ENCODE measurements at places on chromosomes 16 and 17.
A peak's percentile ranks its signal among the peaks of the same experiment; 100 is the strongest.

DNA sequence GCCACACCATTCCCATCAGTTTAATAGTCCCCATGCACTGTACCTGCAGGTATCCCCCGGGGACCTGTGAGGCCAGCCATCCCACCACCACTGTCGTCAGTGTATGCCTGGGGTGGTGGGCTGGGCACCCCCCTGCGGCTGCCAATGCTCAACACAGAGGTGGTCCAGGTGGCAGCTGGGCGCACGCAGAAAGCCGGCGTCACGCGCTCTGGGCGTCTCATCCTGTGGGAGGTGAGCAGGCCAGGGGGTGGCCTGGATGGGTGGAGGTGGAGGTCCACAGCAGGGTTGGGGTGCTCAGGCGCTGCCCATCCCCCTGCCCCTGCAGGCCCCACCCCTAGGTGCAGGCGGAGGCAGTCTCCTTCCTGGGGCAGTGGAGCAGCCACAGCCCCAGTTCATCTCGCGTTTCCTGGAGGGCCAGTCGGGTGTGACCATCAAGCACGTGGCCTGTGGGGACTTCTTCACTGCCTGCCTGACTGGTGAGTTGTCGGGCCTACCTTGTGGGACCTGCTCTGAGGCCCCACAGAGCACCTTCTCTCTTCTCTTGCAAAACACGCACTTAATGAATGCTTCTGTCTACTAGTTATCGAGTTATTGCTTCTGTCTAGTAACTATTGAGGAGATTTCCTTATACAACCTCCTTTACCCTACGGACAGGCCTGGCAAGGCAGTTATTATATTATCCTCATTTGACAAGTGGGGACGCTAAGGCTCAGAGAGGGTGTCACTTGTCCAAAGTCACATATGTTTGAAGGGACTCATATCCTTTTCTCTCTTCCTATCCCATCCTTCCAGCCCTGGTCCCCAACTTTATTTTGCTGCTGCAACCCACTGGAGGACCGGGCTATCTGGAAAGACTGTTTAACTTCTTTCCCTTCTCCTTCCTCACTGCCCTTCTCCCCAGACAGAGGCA, 5.8 kb upstream of the TRAF4 start:
- DNase-seq: no peak

GRCh38 chr16:70660672-70661350, 14.5 kb downstream of the IL34 start:
- DNase-seq: no peak

DNA sequence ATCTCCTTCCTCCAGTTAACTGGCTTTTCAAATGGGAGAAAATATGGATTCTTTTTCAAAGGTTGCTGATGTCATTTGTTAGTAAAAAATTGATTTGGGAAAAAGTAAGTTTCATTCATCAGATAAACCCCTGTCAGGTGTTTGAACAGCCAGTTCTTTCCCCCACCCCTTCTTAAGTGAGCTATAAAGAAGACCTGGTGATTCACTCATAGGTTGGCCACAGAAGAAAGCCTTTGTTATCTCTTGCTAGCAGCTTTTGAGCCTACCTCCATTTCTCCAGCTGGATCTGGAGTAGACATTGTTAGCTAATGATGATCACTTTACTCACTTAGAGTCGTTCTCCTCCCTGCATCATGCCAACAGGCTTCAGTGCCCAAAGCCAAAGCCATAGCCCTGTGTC, 63.0 kb downstream of the NLK start:
- DNase-seq: no peak

DNA sequence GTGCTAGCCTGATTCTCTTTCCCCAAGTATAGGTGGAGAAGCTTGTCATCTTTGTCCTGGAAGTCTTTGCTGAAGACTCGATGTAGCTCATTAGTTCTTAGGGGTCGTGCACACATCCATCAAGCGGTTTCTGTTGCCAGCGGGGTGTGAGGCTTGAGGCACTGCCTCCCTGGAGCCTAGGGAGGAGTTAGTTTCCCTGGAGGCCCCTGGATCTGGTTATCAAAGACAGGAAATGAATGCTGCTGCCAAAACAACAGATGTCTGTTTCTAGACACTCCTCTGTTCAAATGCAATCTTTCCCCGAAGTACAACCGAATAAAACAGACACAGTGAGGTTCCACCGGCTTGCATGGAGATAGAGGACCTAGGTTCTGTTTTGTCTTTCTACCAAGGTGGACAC, 17.5 kb downstream of the HS3ST4 start:
- DNase-seq: no peak

- no peak for DNase-seq
These were observed 187.5 kb downstream of the MSI2 start for GRCh38 chr17:57443781-57444180.

DNA sequence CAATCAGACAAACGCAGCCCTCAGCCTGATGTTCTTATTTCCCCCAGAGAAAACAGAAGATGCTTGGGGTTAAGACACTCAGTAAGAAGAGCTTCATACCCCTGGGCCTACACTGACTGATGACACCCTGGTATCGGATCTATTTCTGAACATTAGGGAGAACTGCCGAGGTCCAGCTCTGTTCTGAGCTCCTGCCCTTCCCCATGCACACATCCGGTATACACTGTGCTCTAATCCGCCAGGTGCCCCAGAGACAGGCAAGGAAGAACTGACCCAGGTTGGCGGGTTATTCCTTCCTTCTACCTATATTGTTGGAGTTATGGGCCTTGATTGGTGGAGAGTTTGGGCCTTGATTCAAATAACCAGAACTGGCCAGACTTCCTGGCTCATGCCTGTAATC, 58.0 kb upstream of the TEKT3 start:
- DNase-seq: no peak

- no peak for DNase-seq
These were observed 21.4 kb upstream of the C17orf113 start for GRCh38 chr17:42071810-42072209.

GRCh38 chr17:79830763-79831264, 8.4 kb downstream of the CBX4 start:
- no peak for DNase-seq

DNA sequence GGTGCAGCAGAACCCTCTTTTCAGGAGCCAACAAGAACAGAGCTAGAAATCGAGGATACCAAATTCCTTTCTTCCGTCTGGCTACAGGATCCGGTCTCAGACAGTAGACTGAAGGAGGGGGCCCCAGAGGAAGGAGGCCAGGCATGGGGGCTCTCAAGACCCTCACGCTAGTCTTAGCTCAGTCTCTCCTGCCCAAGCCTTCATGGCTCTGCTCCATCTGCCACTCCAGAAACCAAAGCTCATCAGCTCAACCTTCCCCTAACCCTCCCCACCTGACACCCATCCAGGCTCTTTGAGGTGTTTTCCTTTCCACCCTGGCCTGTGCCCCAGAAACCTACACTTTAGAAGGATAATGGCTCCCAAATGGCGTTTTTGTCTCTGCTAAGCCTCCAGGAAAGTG, 6.2 kb upstream of the TMEM92 start:
- DNase-seq: no peak

DNA sequence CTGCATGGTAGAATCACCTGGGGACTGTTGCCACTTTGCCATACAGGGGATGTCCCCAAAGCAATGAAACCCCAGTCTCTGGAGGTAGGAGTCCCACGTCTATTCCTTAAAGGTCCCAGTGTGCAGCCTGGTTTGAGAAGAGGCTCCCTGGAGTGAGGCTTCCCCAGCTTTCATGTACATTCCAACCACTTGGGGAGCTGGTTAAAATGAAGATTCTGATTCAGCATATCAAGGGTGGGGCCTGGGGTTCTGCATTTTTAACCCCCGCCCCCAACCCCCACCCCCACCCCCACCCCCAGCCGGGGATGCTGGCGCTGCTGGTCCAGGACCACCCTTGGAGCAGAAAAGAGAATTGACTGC, 241.2 kb downstream of the FOXL1 start:
- no peak for DNase-seq

GRCh38 chr17:8695241-8695640, 49.4 kb downstream of the CCDC42 start:
- DNase-seq: no peak

DNA sequence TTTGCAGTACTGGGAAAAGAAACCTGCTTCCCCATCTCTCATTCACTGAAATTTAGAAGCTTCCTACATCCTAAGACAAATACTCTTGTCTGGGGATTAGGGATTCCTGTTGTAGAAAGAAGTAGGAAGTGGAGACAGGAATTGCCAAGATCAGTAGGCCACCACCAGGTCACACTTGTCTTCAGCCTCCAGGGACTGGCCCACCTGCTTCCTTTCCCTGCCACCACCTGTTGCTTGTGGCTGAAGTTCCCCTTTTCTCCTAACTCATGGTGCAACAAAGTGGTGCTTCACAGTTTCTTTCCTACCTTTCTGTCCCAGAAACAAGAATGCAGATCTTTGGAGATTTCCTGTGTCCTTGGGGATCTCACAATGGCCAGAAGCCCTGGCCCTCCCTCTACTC, 82.4 kb downstream of the WNT3 start:
- no peak for DNase-seq

DNA sequence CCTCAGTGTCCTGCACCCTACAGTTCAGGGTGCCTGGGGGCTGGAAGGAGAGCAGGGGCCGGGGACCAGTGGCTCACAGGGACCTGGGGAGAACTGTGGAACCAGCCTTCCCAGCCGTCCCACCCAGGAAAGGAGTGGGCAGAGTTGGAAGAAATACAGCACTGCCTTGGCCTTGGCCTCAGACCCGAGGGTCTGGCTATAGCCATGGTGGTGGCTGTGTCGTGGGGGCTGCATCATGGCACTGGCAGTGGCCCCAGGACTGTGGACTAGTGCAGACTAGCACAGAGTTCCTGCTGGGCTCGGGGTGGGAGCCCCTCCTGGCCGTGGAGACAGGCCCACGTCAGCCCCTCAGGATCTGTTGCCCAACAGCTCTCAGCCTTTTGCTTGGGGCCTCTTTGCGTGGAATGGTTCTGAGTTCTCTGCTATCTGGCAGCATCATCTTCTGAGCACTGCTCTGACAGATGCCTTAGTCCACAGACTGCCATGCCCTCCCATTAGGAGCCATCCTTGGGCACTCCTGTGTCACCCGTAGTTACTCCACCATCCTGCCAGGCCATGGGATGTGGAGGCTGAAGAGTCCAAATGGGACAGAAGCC, 12.6 kb upstream of the DNASE1 start:
- no peak for DNase-seq

DNA sequence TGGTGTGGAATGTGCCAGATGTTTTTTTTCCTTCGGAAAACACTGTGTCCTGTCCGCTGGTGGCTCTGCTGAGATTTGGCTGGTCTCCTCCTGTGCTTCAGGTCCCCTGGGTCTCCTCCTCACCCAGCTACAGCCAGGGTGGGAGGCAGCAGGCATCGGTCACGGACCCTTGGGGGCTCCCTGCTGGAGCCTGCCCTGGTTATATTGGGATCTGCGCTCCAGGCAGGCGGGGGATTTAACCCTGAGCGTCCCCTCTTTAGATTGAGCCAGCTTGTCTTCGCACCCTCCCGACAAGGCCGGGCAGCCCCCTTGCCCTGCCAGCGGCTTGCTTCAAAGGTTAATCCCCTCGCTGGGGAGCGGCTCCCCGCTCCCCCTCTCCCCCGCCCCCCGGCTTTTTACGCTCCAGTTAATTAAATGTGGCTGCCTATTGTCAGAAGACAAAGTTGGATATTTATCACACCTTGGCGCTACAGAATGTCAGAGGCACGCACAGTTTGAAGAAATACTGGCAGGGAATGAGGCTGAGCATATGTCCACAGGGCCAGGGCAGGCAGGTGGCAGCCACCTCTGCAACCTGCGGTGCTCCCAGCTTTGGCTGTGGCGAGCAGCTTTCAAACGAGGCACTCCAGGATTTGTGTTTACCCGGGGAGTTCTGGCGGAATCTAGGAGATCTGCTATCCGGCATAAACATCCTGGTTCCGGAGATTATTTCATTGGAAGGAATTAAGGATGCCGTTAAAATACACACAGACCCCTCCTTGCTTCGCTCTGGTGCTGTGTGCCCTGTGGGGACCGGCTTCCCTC, 38.2 kb upstream of the GSE1 start:
- DNase-seq: peak; percentile 93

Data from T47D (cell line).